ENCODE measurements at places on chromosomes 1 and 21. TPM values are rescaled to one million over a fixed set of nuclear protein-coding genes. Genes with fewer than 3 reads are reported as not detected.

GRCh38 chr1:248831842-248832241 is 6.1 kb upstream of the SH3BP5L start:
- H3K36me3 ChIP-seq = no peaks in the 10 kb centered on the region

DNA sequence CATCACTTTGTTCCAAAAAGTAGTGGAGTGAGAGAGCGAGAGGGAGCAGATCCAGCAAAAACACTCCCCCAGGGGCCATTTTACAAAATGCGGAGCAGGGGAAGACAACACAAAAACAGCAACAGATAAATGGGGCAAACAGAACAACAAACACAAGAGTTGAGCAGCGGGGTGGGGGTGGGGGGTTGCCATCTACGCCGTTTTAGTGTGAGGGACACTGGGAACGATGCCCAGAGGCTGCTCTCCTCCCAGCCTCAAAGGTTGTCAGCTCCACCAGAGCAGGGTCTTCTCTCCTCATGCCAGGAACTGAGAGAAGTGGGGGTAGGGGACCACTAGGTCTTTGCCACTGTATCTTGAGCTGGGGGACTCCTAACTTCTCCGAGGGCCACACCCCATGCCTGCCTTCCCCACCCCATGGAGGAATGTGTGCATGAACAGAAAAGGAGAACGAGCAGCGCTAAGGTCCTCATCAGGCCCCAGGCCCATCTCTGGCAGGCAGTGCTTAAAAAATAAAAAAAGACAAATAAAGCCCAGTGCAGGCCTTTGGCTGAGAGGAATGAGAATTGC is 1.3 kb upstream of the PBXIP1 start:
- peak overlapping the region; percentile 88 for H3K4me3 ChIP-seq
- DNase-seq = no peak
- H3K27ac ChIP-seq = peak overlapping the region; percentile 67
- peaks cover 26% of the 10 kb centered on the region for H3K36me3 ChIP-seq

GRCh38 chr1:155833665-155834295 is 23.2 kb downstream of the GON4L start:
- no peak overlapping the region for H3K4me3 ChIP-seq
- peaks cover 11% of the 10 kb centered on the region for H3K4me1 ChIP-seq
- no peaks in the 10 kb centered on the region for H3K27me3 ChIP-seq
- H3K27ac ChIP-seq = no peak overlapping the region

DNA sequence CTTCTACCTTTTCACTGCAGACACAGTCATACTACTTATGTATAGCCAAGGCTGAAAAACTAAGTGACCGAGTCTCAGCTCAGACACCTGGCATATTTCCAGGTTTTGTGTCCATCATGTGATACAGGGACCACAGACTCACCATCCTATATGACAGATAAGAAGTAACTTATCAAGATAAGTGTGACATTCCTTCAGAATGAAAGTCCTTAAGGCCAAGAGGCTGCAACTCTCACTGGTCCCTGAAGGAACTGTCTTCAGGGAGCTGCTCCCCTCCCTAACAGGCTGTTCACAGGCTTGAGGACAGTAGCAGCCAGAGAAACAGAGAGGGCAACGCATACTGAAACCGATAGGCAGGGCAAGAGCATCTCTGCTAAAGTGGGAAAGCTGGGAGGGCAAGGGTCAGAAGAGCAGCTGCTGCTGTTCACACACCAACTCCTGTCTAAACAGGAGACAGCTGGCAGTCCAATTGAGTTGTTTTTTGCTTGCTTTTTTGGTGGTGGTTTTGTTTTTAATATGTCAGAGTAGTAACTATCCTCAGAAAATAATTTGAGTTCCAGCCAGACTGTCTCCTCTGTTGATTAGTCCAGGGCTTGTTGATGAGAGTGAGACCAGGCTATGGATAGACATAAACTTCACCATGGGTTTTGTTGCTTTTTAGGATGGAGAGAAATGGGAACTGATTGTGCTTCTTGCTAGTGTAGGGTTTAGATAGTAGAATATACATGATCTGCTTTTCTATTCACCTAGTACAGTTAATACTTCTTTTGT is 67.7 kb downstream of the MACF1 start:
- peaks cover 58% of the 10 kb centered on the region for H3K4me1 ChIP-seq
- H3K27me3 ChIP-seq = no peaks in the 10 kb centered on the region
- no peak for DNase-seq
- H3K4me3 ChIP-seq = no peak overlapping the region
- H3K36me3 ChIP-seq = peaks cover 16% of the 10 kb centered on the region

DNA sequence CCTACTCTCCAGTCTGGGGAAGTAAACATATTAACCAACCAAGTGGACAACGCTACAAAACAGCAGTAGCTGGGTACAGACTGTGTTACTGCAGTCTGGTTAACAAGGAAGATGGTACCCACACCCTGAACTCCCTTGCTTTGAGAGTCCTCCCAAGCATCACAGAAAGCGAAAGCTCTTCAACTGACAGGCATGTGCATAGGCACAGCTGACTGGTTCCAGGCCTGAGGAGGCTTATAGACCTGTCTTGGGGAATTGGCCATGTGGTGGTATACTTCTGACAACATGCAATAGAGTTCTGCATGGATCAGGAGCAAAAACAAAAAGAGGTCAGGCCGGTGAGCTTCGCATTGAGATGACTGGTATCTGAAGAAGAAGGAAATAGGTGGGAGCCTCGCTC is 17.4 kb downstream of the LMX1A start:
- no peak for DNase-seq
- H3K4me1 ChIP-seq = peaks cover 7% of the 10 kb centered on the region
- no peak overlapping the region for H3K4me3 ChIP-seq
- peaks cover 20% of the 10 kb centered on the region for H3K27me3 ChIP-seq
- no peak overlapping the region for H3K27ac ChIP-seq
- H3K36me3 ChIP-seq = no peaks in the 10 kb centered on the region

- peaks cover 6% of the 10 kb centered on the region for H3K36me3 ChIP-seq
- no peak overlapping the region for H3K4me3 ChIP-seq
- peaks cover 7% of the 10 kb centered on the region for H3K4me1 ChIP-seq
- H3K27me3 ChIP-seq = no peaks in the 10 kb centered on the region
Observed at GRCh38 chr21:42559326-42559725, 45.7 kb downstream of the SLC37A1 start.

DNA sequence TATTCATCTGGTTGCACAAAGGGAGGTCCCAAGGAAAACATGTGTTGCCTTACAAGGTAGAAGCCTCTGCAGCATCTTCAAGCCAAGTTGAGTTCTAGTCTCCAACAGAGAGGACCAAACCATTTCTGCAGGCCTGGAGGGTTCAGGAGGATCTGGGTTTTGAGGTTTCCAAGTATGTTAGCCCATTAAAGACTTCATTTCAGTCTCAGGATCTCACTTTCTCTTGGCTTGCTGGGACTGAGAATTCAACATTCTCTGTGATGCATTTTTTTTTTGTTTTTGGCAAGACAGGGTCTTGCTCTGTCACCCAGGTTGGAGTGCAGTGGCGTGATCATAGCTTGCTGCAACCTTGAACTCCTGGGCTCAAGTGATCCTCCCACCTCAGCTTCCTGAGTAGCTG is 8.8 kb upstream of the MYOCOS start:
- no peak overlapping the region for H3K27ac ChIP-seq
- DNase-seq = no peak
- H3K4me3 ChIP-seq = no peak overlapping the region
- no peaks in the 10 kb centered on the region for H3K27me3 ChIP-seq
- H3K36me3 ChIP-seq = no peaks in the 10 kb centered on the region
- H3K4me1 ChIP-seq = no peaks in the 10 kb centered on the region

DNA sequence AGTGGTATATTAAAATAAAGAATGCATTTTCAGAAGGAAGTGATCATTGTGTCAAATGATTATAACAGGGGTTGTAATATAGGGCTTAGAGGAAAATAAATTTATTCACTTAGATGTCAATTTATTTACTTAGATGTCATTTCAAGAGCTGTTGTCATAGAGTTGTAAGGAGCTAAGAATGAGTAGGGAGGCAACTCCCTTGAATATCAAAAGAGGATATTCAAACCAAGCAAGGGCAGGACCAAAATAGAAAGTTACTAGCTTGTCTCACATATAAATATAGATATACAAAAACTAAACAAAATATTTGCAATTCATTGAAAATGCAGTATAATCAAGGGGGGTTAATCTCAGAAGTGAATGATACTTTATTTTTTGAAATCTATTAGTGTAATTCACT is 16.0 kb upstream of the RASAL2 start:
- no peaks in the 10 kb centered on the region for H3K4me1 ChIP-seq
- H3K4me3 ChIP-seq = no peak overlapping the region
- no peaks in the 10 kb centered on the region for H3K36me3 ChIP-seq
- no peak overlapping the region for H3K27ac ChIP-seq

GRCh38 chr1:101918277-101918676 is 78.4 kb downstream of the OLFM3 start:
- H3K27ac ChIP-seq = no peak overlapping the region
- H3K4me1 ChIP-seq = no peaks in the 10 kb centered on the region
- H3K36me3 ChIP-seq = no peaks in the 10 kb centered on the region
- peaks cover 39% of the 10 kb centered on the region for H3K27me3 ChIP-seq
- no peak overlapping the region for H3K4me3 ChIP-seq
- no peak for DNase-seq

- no peak overlapping the region for H3K4me3 ChIP-seq
- peaks cover 13% of the 10 kb centered on the region for H3K36me3 ChIP-seq
- H3K4me1 ChIP-seq = peaks cover 23% of the 10 kb centered on the region
- peaks cover 19% of the 10 kb centered on the region for H3K27me3 ChIP-seq
- no peak for DNase-seq
- no peak overlapping the region for H3K27ac ChIP-seq
Observed at GRCh38 chr1:53409695-53410094, 49.5 kb upstream of the DMRTB1 start.

GRCh38 chr1:54645806-54646676 is 4.5 kb downstream of the MROH7 start:
- no peak for DNase-seq
- H3K4me1 ChIP-seq = no peaks in the 10 kb centered on the region
- no peak overlapping the region for H3K27ac ChIP-seq
- no peaks in the 10 kb centered on the region for H3K36me3 ChIP-seq
- peaks cover 26% of the 10 kb centered on the region for H3K27me3 ChIP-seq
- no peak overlapping the region for H3K4me3 ChIP-seq

DNA sequence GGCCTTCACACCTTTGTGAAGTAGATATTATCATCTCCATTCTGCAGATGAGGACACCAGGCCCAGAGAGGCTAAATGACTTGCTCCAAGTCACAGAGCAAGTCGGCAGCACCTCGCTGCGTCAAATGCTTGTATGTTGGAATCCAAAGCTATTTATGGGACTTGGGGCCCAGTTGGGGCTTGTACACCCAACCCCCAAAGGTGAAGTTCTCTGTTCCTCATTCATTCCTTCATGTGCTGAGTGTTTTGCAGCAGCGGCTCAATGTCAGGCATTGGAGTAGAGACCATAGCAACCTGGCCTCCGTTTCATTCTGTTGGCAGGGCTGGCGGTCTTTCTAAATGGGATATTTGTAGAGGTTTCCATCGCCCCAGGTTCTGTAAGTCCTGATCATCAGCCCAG is 113.4 kb upstream of the SLC25A33 start:
- H3K27me3 ChIP-seq = peaks cover 23% of the 10 kb centered on the region
- DNase-seq = no peak
- no peaks in the 10 kb centered on the region for H3K36me3 ChIP-seq
- no peak overlapping the region for H3K4me3 ChIP-seq
- H3K27ac ChIP-seq = peak overlapping the region; percentile 23

DNA sequence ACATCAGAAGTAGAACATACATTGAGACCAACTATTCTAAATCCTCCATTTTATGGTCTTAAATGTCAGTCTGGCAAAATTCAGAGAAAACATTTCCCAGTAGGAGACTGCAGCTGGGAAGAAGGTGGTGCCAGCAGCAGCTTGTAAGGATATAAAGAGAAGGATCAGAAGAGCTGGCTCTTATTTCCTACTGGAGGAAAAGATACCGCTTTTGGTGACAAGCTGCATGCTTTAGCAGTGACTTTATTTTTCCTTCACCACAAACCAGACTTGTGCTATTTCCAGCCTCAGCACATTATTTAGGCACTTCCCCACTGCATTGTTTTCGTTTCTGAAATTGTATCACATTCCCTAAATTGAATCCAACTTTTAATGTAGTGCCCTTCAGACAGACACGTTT is 28.4 kb downstream of the RNF11 start:
- H3K27me3 ChIP-seq = no peaks in the 10 kb centered on the region
- no peaks in the 10 kb centered on the region for H3K36me3 ChIP-seq
- H3K4me3 ChIP-seq = no peak overlapping the region
- H3K27ac ChIP-seq = peak overlapping the region; percentile 37
- peak; percentile 63 for DNase-seq
- peaks cover 57% of the 10 kb centered on the region for H3K4me1 ChIP-seq

- DNase-seq = no peak
- H3K36me3 ChIP-seq = peaks cover 100% of the 10 kb centered on the region
- no peak overlapping the region for H3K4me3 ChIP-seq
- peak overlapping the region; percentile 68 for H3K27ac ChIP-seq
- H3K4me1 ChIP-seq = no peaks in the 10 kb centered on the region
Observed at GRCh38 chr1:222728746-222729145, 8.3 kb upstream of the FAM177B start.

GRCh38 chr1:190320952-190321351 is 156.7 kb downstream of the BRINP3 start:
- H3K4me3 ChIP-seq = no peak overlapping the region
- no peaks in the 10 kb centered on the region for H3K36me3 ChIP-seq
- no peaks in the 10 kb centered on the region for H3K4me1 ChIP-seq

DNA sequence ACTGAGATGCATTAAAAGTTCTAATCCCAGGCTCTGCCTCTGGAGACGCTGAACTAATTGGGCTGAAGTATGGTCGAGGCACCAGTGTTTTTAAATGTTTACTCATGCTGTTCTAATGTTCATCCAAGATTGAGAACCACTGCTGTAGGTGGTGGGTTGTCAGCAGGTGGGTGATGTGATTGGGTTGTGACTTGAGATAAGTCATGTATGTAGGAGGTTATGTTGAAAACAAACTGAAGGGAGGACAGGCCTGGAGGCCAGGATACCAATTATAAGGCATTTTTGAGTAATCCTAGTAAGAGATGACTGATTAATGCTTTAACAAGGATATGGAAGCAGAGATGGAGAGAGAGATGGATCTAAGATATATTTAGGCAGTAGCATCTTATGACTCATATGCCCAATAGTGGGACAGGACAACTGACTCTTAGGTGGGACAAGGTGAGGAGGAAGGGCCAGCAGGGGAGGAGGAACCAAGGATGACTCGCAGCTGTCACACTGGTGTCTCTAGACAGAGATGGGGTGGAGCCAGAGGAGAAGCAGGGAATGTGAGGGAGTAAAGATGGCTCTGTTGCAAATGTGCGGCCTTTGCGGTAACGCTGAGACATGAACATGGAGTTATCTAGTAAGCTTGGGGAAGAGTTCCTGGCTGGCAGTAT is 29.3 kb downstream of the RAB4A start:
- peak; percentile 23 for DNase-seq
- H3K4me1 ChIP-seq = peaks cover 6% of the 10 kb centered on the region
- peaks cover 45% of the 10 kb centered on the region for H3K36me3 ChIP-seq

- no peak overlapping the region for H3K4me3 ChIP-seq
- H3K4me1 ChIP-seq = no peaks in the 10 kb centered on the region
- no peaks in the 10 kb centered on the region for H3K27me3 ChIP-seq
- H3K27ac ChIP-seq = no peak overlapping the region
- H3K36me3 ChIP-seq = no peaks in the 10 kb centered on the region
Observed at GRCh38 chr1:84899969-84900368, 7.0 kb upstream of the LPAR3 start.

- no peak for DNase-seq
- H3K4me3 ChIP-seq = no peak overlapping the region
- H3K4me1 ChIP-seq = peaks cover 20% of the 10 kb centered on the region
Observed at GRCh38 chr1:40887012-40887378, 24.8 kb upstream of the CITED4 start.

The IL24 gene
- 1.1 TPM for total RNA-seq

The SERPINC1 gene
- not detected for total RNA-seq

The LIN9 gene
- 10.4 TPM for total RNA-seq

The CD5L gene
- total RNA-seq = not detected

The NTRK1 gene
- total RNA-seq = 0.33 TPM

The AGT gene
- not detected for total RNA-seq

All from MCF 10A (cell line).